ENCODE measurements at places on chromosomes 5 and 9.
A peak's percentile ranks its signal among the peaks of the same experiment; 100 is the strongest.

- no peak for DNase-seq
These were observed 555.5 kb downstream of the CDH9 start for GRCh38 chr5:26482810-26483375.

DNA sequence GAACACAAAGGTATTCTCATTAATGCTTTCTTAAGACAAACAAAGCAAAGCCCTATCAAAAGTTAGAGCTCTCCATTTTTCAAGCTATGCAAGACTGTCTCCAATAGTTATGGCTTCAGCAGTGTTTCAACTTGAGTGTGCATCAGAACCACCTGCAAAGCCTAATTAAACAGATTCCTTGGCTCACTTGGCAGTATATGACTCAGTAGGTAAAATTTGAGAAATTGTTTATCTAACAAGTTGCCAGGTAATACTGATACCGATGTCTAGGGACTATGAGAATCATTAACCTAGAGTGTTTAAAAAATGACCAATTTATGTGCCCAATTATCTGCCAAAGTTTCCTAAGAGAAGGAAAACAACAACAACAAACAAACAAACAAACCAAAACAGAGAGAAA is 60.3 kb upstream of the PARP8 start:
- no peak for DNase-seq

DNA sequence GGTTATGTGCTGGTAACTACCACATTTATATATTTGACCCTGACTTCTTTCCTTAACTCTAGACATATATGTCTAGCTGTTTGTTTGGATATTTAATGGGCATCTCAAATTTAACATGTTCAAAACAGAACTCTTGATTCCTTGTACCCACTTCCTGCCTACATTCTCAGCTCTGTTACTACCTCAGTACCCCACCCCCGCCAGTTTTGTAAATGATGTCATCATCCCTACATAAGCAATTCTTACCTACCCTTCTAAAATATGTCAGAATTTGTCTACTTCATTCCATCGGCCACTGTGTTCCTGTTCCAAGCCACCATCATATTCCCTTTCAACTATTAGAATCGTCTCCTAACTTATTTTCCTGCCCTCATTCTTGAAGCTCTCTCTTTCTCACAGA is 4.8 kb downstream of the RAD50 start:
- no peak for DNase-seq

DNA sequence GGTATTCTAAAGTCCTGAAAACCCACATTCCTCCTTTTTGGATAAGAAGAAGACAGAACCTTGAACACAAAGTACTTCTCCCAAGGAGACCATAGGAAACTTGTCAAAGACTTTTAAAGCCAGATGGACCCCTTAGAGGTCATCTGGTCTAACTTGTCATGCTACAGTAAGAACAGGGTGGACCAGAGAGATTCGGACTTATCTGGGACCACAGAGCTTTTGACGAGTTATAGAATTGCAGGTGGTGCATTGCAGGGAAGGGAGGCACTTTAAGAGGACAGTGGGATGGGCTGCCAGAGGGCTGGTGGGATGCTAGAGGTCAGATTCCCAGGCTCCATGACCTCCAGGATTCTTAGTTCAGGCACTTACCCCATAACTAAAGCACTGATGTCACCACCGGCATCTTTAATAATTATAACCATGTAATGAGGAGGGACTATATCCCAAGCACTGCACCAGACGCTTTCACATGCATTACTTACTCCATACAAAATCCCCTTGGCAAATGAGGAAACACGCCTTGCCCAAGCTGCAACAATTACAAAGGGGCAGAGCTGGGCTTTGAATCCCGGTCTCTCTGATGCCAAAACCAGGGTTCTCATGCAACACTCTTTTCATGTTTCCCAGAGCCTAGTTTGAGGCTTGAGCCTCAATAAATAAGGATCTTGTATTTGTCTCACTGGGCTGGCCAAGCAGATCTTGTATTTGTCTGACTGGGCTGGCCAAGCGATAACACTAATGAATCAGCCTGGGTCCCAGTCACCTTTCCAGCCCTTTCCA is 12.8 kb upstream of the GPX3 start:
- no peak for DNase-seq

- DNase-seq: no peak
These were observed 13.3 kb downstream of the SLC25A46 start for GRCh38 chr5:110751902-110752762.

- no peak for DNase-seq
These were observed 149.0 kb downstream of the SSBP2 start for GRCh38 chr5:81601919-81602318.

DNA sequence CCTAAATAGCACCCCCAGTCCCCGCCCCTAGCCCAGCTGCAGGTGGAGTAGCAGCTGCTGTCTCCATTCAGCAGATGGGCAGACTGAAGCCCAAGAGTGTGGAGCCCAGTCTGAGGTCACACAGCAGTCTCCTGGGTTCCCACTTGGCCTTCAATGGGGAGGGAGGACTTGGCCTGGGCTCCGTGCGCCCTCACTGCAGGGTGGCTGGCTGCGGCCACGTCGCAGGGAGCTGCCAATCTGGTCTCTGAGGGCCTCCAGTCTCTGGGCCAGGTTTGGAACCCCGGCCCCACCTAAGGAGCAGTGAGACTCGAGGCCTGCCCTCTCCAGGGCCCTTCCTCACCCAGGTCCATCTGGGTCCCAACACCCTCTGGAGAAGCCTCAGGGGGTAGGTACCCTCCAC is 7.4 kb downstream of the KIF12 start:
- DNase-seq: peak; percentile 20

DNA sequence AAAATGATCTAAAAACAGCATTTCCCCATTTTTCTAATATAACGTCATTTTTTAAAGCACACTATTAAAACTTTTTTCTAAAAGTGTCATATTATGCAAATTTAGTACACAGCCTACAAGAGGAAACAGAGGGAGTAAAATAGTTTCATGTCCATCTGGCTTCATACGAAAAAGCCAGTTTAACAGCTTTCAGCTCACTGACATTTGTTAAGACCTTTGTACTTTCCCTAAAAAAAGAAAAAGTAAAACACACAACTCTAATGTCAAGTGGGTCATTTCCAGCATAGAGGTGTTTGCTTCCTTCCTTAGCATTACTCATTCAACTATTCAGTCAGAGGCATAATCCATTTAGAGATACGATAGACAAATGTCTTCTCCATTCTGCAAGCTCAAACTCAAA is 49.4 kb downstream of the ABHD17B start:
- DNase-seq: no peak

Measured in RWPE2 (cell line).